ENCODE measurements at places on chromosomes 3 and 15.

GRCh38 chr3:134366928-134367811, 7.1 kb downstream of the AMOTL2 start:
- DNase-seq, result peak; percentile 99

DNA sequence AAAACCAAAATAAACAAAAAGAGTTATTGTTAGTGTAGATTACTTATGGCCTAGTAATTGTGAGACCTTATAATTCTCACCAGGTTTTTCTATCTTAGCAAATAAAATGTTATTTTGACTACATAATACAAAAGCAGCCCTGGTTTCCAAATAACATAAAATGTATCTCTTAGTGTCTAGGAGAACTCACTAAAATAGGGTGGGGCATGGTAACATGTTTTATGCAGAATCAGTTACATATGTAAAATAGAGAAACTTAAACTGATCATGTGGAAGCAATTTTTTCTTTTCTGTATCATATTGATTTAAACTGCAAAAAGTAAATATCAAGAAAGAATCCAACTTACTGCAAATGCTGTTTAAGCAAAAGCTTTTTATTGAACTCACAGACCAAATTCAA, 431.1 kb upstream of the ALCAM start:
- DNase-seq, result no peak

DNA sequence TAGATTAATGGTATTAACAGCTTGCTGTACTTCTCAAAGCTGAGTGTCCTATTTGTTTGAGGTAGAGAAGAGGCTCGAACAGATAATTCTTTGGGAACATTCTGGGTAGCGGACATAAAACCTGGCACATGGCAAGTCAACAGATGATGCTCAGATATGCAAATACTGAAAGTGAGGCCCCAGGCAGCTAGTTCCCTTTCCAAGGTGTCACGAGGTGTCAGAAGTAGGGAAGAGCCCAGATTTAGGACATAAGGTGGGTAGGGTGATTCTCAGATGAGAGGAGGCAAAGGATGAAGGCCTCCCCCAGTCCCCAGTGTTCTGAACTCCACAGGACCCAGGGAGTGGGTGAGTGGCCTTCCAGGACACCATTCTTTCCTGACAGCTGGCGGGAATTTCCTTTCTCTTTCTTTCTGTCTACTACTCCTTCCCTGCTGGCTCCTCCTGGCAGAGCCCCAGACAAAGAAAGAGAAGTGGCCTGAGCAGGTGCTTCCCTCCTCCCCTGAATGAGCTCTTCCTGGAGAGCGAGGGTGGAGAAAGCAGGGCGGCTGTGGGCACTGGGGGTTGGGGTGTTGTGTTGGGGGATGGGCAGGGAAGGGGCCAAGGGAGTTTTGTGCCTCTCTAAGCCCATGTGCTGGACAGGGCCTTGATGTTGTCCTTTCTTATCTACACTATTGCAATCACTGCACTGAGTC, 87.5 kb downstream of the CORO2B start:
- no peak for DNase-seq

GRCh38 chr3:178047496-178047895, 488.7 kb upstream of the KCNMB2 start:
- no peak for DNase-seq

- peak; percentile 9 for DNase-seq
Measured at GRCh38 chr15:67715170-67715569, 110.1 kb upstream of the SKOR1 start.

All from putamen (tissue), 1 donor.